ENCODE measurements at places on chromosomes 1 and 21.
A peak's percentile ranks its signal among the peaks of the same experiment; 100 is the strongest.

- DNase-seq: no peak
Measured at GRCh38 chr21:17693801-17694200, 81.1 kb upstream of the BTG3 start.

- DNase-seq: no peak
Measured at GRCh38 chr1:231279081-231279480, 38.1 kb downstream of the GNPAT start.

DNA sequence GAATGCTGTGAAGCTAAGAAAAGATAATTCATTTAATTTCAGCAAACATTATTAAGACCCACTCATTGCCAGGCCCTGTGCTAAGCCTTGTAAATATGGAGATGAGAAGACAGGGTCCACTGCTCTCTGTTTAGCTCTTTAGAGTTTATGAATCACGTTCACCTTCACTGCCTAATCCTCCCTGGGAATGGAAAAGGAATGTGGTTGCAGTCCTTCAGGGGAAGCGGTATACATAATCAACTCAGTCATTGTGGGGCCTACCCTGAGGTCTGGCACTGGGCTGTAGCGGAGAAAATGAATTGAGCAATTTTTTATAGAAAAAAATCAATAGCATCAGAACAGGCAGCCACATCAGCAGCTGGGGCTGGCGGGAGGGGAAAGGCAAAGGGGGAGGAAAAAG lies 412.1 kb upstream of the NFIA start:
- no peak for DNase-seq

- DNase-seq: no peak
Measured at GRCh38 chr1:54371038-54371941, 34.9 kb downstream of the SSBP3 start.

DNA sequence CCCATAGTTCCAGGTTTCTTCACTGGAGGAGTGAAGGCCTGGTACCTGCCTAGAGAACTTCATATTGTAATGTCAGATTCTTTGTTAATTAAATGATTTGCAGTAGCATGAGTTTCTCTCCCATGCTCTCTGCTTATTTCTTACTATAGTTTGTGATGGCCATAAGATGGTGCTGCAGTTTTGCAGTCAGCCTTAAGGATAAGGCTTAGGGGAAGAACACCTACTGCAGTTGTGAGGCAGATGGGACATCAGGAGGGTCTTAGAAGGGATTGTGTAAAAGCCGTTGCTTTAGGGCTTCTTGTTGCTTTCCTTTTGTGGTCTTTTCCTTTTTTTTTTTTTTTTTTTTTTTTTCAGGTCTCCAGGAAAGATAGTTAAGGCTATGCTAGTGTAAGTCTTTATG lies 61.8 kb downstream of the MACF1 start:
- no peak for DNase-seq

GRCh38 chr21:45424854-45425795 lies 20.2 kb downstream of the COL18A1 start:
- no peak for DNase-seq

GRCh38 chr1:246659594-246660140 lies 64.5 kb upstream of the SCCPDH start:
- DNase-seq: no peak

GRCh38 chr1:118396829-118397495 lies 211.9 kb upstream of the SPAG17 start:
- no peak for DNase-seq

GRCh38 chr1:30200161-30200560 lies 523.2 kb downstream of the MATN1 start:
- DNase-seq: no peak

GRCh38 chr21:29418813-29419212 lies 120.1 kb downstream of the BACH1 start:
- DNase-seq: no peak

GRCh38 chr1:5151511-5151910 lies 497.1 kb downstream of the AJAP1 start:
- no peak for DNase-seq

- no peak for DNase-seq
Measured at GRCh38 chr1:156241926-156242325, at the start of gene BGLAP. Gene BGLAP, plus strand, starts transcription at chr1:156242184. Its CDS starts 48 bp downstream, at chr1:156242232.

DNA sequence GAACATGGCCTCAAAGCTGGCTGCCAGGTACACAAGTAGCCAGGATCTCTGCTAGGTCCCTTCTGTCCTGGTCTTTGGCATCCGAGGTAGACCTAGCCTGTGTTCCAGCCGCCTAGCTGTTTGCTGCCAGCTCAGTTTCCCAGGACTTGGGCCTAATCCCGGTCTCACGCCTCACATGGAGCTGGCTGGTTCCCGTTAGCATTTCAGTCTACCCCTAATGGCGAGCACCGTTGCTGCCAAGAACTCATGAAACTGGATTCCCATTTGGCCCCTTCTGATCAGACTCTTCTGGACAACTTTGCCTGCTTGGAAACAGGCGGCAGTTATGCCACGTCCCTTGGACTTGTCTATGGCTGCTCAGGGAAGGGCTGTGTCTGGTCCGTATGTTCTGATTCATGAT lies 26.2 kb upstream of the HHAT start:
- DNase-seq: no peak

GRCh38 chr1:101101360-101101759 lies 75.8 kb upstream of the DPH5 start:
- DNase-seq: no peak

- no peak for DNase-seq
Measured at GRCh38 chr1:66637146-66637545, 103.2 kb downstream of the SGIP1 start.

GRCh38 chr1:210250665-210250997 lies 18.0 kb downstream of the SERTAD4 start:
- no peak for DNase-seq

GRCh38 chr21:43881935-43882334 lies 16.9 kb downstream of the AGPAT3 start:
- no peak for DNase-seq

DNA sequence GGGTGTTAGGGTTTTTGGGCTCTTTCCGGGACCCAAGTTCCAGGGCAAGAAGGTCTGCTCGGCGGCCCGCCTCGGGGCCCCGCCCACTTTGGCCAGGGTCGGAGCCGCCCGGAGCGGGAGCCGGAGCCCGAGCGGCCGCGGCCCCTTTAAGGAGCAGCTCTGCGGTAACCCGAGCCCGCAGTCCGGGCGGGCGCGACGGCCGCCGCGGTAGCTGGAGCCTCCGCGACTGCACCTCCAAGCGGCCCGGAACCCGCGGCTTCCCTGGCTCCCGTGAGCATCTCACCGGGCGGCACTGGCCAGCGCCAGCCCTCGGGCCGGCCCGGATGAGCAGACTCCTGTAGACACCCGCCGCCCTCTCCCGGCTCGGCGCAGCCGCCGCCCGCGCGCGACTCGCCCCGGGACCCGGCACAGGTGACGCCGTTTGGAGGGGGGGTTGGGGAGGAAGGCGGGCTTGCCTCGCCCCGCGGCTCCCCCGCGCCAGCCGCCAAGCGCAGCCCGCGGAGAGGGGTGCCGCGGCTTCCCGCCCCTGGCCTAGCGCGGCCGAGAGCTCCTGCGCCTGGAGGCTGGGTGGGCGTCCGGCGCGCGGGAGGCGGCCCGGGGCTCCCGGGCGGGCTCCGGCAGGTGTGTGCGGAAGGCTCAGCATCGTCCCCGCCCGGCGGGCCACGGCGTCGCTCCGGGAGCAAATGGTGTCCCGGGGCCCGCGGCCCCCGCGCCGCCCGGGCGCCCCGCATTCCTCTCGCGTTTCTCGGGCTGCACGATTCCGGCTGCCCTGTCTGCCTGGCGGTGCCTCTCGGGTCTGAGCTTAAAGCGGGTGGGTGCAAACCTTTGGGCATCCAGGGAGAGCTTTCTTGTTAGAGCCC lies at the start of gene TLCD4:
Gene TLCD4, plus strand, starts transcription at position 149 of the 860 bp plus-strand sequence. CDS start 26,547 bp downstream, outside the sequence.
- peak; percentile 1 for DNase-seq

GRCh38 chr1:216325336-216325735 lies 97.9 kb downstream of the USH2A start:
- no peak for DNase-seq

DNA sequence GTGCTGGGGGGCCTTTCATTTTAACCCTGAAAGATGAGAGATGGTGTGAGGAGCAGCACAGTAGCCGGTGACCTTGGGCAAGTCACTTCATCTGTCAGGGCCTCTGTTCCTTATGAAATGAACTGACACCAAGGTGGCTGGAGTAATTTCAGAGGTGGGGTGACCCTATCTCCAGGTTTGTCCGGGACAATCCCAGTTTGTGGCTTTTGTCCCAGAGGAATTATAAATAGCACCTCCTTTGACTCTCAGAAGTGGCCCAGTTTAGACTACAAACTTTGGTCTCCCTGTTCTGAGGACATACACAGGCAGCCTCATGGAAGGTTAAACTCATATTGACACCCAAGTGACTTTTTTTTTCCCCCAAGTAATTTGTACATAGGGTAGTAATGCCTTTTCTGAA lies 14.6 kb downstream of the ACTN2 start:
- DNase-seq: no peak

DNA sequence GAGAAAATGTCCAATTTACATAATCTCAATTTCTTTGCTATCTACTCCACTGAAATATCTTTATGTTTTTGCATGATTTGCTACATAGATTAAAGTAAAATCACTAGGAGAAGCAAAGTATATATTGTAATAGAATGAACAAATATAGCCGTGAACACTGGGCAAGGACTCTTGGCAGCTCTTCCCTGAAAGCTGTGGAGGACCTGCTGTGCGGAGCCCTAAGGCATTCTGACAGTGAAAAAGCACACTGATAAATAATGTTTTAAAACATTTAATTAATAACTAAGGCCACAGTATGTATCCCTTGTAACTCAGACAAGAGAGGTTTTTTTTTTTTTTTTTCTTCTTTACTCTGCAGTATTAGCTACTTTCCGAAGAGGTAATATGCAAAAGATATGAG lies 256.1 kb upstream of the DPYD start:
- DNase-seq: no peak

DNA sequence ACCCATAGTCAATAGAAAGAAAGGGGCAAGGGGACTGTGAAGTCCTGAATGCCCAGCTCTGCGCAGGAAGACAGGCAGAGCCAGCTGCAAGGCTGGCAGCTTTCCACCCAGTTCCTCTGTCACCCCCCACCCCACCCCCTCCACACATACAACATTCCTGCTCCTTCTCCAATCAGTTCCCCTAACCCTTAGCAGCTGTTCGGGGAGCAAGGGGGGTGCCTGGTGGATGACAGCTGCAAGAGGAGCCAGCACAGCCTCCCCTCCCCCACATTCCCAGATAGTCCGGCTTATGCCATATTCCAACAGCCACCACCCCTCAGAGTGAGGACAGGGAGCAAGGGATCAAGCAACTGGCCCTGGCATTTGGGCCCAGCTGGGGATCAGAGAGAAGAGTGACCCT lies 9.7 kb downstream of the ARHGEF2 start:
- no peak for DNase-seq

DNA sequence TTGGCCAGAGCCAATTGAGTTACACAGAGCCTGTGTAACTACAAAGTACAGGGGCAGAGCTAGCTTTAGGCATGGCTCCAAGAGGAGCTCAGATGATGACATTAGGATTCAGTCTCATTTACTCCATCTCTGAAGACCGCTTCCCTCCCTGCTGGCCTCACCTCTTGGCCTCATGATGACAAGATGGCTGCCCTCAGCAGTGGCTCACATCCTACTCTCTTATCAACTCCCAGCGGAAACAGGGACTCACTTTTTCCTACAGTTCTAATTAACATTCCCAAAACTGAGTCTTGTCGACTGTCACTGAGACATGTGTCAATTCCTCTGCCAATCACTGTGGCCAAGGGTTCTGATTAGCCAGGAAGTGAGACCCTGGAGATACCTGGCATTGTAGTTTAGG lies 59.4 kb upstream of the ECE1 start:
- no peak for DNase-seq

- no peak for DNase-seq
Measured at GRCh38 chr1:170666541-170667254, 2.8 kb downstream of the PRRX1 start.

DNA sequence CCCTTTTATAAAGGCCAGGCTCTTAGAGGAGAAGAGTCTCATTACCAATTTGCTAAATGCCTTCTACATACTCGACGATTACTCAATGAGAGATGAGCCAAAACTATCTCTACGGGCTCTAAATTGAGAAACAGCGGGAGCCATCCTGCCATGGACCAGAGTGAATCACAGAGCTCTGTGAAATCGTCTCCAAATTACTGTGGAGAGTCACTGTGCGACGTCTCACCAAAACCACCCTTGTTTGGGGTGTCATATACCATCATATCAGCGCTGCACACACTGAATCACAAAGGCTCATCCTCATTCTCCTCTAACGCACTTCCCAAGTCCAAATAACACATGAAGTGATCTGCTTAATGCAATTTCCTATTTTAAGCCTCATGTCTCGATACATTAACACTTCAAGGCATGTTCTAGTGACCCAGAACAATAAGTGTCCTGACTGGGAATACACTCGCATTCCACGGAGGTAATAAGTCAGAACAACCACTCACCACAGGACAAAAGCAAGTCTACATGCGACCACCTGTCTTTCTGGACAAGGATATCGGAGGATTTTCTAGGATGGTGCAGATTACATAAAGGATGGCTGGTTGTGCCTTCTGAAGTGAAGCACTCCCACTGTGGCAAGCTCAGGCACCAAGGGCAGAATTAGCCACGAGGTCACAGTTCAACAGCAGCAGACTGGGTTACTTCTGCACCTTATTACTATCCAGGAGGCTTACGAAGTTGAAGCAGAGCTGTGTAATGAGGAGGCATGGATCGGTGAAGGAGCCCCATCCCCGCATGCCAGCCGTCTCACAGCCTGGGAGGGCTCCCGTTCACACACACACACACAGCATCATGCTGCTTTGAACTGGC lies 44.3 kb downstream of the NID1 start:
- no peak for DNase-seq

DNA sequence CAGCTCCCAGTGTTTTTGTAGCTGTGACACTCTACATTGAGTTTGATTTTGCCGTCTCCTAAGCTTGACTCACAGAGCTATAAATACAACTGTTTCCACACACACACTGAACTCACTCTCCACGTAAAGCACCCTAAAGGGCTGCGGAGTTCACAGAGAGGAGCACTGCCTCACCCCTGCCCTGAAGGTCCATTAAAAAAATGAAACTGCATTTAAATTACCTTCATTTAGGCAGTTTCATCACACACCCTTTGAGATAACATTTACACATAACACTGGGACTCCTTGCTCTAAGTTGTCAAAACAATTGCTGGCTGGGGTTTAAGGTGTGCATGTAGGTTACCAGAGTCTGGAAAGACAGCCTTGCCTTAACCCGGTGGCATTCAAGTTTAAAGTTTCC lies 137.1 kb upstream of the MAGI3 start:
- no peak for DNase-seq

DNA sequence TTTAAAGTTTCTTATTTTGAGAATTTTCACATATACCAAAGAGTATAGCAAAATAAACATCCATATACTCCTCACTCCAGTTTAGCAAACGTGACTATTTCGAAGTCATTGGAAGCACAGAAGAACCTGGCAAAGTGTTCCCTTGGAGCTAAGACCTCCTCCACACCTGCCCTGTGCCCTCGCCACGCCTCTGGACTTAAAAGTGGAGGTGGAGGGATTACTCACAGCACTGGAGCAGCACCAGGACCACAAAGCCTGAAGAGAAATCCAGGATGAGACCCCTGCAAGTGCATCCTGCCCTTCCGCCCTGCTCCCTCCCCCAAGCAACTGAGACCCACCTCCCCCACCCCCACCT lies 436 bp downstream of the CHI3L1 start:
- DNase-seq: no peak

- no peak for DNase-seq
Measured at GRCh38 chr1:118905196-118905595, 82.9 kb downstream of the TBX15 start.

Measured in activated T-cell treated with anti-CD3 and anti-CD28 coated beads for 24 hours (primary cell).